Activated T-cell treated with anti-CD3 and anti-CD28 coated beads for 24 hours (primary cell): ENCODE measurements at places on chromosomes 5 and 9.

DNA sequence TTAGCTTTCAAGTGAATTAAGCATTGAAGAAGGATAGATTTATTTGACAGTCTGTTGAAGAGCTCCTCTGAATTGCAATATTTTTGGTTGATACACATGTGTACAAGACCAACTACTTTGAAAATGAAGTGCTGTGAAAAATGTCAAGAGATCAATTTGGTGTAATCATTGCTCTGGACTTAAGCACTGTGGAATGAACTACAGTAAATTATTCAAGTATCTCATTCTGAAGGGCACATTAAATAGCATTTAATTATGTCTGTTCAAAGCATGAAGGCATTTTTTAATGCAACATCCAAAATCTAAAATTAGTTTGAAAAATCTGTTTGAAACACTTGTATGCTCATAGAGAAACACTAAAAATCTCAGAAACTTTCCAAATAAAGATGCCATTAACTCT, 107.5 kb downstream of the CDH18 start:
- DNase-seq: no peak

GRCh38 chr5:128009403-128009802, 74.2 kb upstream of the SLC12A2 start:
- DNase-seq: no peak

DNA sequence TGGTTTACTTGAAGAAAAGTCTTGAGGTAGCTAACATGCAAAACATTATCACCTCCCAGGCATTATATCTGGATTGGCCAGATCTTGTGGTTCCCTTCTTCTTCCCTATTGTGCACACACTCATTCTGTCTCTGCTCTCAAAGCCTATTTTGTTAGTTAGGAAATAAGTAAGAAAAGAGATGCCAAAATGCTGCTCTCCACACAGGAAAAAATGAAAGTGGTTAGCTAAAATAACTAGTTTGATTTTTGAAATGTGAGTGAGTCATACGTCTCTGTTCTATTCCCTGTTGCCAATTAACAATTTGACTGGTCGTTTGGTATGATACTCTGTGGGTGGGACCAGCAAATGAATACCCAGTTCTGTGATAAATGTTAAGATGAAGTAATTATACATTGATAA, 28.1 kb downstream of the LMNB1 start:
- DNase-seq: no peak

DNA sequence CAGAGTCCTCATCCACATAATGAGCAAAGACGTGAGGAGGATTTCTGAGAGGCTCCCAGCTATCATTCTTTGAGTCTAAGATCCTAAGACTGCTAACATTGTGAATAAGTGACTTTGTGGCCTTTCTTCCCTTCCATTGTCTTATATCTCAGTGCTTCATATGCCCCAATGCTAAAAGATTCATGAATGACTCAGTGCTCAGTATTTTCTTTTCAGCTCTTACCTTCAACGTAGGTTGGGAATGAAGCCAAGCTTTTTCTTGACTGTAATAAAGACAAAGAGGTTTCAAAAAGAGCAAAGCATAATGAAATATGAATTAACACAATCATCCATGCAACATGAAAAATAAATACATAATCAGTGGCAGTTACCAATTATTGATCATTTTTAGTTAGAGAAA, 146.4 kb downstream of the ENTREP1 start:
- DNase-seq: no peak

- DNase-seq: no peak
Measured at GRCh38 chr9:100575765-100576386, 2.0 kb upstream of the CAVIN4 start.

GRCh38 chr5:131994090-131994489, 17.4 kb downstream of the ACSL6 start:
- DNase-seq: no peak

- no peak for DNase-seq
Measured at GRCh38 chr5:150302301-150303069, at the start of gene ARSI. Gene ARSI, minus strand, starts transcription at chr5:150302905. Its CDS starts 532 bp downstream, at chr5:150302373.

- no peak for DNase-seq
Measured at GRCh38 chr9:137984520-137985257, 107.1 kb downstream of the CACNA1B start.

DNA sequence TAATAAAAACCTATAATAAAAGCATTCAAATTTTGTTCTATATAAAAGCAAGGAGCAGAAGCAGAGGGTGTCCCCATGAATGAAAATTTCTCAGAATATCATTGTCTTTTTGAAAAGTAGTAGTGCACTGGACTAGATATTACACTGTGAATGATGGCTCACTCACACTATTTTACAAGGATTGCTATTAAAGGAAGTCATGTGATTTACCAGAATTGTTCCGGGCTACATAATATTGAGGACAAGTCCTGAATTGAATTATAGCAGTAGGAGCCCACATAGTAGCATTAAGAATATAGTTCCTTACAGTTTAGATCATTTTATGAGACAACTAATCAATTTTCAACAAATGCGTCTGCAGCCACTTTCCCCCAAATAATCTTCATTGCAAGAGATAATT, 7.7 kb upstream of the TLE4 start:
- DNase-seq: no peak

- no peak for DNase-seq
Measured at GRCh38 chr5:141558150-141558549, 60.6 kb downstream of the DIAPH1 start.

DNA sequence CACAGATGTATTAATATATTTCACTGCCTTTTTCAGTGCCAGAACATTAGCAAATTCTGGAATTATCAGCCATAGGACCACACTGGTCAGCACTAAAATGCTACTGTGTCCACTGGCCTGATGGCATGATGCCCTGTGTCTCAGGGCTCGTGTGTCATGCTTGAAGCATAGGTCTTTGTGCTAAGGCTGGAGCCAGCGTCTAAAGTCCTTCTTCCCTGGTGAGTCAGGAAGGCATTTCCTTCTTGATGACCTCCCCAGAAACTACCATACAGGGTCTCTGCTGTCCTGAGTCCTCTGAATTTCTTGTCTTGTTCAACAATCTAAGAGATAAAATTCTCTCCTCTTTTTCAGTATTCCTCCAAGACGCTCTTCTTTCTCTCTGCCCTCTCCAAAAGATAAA, 489.9 kb downstream of the PSAT1 start:
- DNase-seq: no peak
